ENCODE measurements at places on chromosomes 1 and 21. TPM values are rescaled to one million over a fixed set of nuclear protein-coding genes. Genes with fewer than 3 reads are reported as not detected.

RHBDL2 gene
- 1.2 TPM for total RNA-seq

LPAR3 gene
- total RNA-seq, result 0.87 TPM

SMG5 gene
- 47.7 TPM for total RNA-seq

SELP gene
- 1.7 TPM for total RNA-seq

TSTD1 gene
- total RNA-seq, result not detected

ZFP69B gene
- 13.3 TPM for total RNA-seq

SHCBP1L gene
- total RNA-seq, result not detected

CD52 gene
- not detected for total RNA-seq

GUCA2A gene
- total RNA-seq, result not detected

IARS2 gene
- 78.4 TPM for total RNA-seq

DNA sequence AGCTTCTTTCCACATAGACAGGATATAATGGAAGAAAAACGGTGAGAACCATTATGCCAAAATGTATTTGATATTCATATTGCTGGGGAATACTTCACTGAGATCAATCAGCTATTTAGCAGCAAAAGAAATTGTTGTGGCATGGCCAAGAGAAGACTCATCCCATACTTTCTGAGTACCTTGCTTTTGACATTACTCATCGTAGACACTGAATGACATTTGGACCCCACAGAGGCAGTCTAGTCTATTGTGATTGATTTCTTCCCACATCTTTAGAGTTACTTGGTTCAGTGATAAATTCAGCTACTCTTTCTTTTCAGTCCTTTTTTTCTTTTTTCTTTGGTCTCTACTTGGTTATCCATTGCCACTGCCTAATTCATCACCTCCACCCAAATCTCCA is 22.1 kb downstream of the ATP1B1 start:
- ATAC-seq, result no peak

DNA sequence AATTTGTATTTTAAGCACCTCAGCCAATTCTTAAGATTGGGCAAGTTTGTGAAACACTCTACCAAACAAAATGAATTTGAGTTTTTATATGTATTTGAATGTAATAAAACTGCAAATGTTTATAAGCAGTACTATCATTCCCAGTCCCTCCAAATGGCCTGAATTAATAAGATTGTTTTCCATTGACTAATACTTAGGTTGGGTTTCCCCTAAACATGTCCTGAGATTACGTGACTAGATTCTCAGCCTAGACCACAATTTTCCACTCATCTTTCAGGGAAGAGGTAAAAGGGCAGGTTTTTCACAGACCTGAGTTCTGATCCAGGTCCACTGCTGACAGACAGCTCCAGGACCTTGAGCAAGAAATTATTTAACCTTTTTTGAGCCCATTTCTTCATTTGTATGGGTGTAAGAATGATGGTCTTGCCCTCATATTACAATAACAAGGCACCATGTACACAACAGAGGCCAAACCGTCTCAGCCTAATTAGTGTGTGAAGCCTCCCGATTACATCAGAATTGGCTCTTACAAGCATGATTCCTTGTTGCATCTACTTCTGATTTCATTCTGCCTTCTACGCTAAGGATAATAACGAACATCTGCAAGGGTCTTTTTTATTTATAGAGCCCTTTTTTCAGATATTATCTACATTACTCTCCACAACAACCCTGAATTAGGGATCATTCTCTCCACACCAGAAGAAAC is 51.2 kb downstream of the BEND5 start:
- no peak for ATAC-seq

DNA sequence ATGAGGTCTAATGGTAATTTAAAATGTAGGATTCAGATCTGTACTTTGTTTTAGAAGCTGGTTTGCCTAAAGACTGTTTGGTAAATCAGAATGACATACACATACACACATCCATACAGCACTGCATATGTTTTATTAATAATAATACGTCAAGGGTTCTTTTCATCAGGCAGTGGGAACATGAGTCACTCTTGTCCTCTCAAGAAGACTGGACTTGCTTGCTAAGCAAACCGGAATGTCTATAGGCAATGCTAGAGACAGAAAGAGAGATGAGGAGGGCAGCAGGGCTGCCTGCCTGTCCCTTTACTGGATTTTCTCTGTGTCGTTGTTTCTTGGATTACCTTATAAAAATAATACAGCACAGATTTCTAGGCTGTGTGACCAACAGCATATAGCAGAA is 119.1 kb upstream of the GALNT2 start:
- peak; percentile 65 for ATAC-seq

DNA sequence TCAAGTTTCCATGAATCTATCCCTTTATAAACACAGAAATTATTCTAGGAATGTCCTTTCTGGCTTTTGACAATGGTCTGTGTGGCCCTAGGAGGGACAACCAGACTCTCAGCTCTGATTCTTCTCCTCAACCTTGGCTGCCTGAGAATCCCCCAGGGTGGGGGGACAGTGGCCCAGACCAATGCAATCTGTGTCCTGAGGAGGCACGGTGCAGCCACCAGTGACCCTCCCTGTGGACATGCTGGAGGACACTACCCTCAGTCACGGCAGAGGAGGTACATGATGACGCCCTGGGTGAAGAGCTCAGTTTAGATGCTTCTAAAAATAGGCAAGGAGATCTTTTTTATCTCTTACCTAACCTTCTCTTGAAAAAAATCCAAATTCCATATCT is 91.7 kb downstream of the PGBD5 start:
- ATAC-seq, result no peak

- no peak for ATAC-seq
Measured at GRCh38 chr1:184223216-184223615, 163.6 kb upstream of the C1orf21 start.

DNA sequence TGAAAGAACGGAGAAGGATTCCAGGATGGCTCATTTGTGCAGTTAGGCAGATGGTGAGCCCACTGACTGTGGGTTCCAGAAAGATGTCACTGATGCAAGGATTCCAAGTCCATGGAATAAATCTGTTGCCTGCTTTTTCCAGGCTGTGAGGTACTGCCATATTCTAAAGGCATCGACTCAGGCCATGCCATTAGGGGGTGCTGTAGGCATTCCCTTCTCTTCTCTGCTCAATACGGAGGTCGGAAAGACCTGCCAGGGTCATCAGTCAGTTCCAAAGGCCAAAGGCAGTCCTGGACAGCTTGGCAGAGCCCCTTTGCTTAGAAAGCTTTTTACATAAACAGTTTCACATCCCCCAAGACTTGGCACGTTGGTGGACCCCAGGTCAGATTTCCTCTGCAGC is 31.7 kb upstream of the TMEM125 start:
- peak; percentile 88 for ATAC-seq

DNA sequence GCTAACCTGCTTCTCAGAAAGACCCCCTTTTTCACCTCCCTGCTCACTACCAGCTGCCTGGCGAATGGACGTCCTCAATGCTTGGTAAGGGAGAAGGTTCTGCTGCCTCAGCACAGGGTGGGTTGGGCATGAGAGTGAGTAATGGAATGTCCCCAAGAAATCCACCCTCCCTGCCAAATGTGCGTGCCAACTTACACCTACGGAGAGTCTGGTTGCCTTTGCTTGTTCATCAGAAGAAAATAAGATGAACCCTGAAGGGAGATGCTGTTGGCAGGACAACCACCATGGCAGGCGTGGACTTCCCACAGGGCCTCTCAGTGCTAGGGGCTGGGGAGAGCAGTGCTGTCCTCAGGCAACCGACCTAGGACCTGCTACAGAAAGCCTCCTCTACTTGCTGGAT is 106.0 kb downstream of the XCL2 start:
- ATAC-seq, result no peak

DNA sequence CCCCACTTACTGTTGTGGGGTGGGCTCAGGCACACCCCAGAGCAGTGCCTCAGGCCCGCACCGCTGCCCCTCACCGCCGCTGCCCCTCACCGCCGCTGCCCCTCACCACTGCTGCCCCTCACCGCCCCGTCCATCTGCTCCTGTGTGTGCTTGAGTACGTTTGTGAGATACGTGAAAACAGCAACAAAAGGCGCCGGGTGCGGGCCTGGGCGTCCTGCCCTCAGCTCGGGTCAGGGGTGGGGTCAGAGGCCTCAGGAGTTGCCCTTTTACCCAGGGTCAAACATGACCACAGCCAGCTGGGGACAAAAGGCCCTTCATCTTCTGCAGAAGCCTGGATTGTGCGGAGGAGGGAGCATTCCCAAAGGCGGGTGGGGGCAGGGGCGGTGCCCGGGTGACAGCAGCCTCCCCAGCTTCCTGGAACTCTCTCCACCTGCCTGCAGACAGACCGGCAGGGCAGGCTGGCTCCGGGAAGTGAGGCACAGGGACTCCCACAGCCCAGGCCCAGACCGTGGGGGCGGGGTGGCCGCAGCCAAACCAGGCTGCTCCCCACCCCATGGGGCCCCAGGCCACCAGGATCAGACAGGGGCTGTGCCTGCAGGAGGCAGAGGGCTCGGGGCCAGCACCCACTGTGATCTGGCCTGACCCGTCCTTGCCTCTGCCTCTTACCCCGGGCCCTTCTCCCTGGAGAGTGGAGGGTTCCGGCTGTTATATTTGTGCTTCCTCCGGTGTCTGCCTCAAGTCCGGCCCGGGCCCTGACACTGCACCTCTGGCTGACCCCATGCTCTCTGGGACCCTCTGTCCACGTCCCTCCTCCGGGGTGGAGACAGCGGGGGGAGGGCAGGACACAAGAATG is 2.3 kb upstream of the VWA1 start:
- peak; percentile 22 for ATAC-seq

DNA sequence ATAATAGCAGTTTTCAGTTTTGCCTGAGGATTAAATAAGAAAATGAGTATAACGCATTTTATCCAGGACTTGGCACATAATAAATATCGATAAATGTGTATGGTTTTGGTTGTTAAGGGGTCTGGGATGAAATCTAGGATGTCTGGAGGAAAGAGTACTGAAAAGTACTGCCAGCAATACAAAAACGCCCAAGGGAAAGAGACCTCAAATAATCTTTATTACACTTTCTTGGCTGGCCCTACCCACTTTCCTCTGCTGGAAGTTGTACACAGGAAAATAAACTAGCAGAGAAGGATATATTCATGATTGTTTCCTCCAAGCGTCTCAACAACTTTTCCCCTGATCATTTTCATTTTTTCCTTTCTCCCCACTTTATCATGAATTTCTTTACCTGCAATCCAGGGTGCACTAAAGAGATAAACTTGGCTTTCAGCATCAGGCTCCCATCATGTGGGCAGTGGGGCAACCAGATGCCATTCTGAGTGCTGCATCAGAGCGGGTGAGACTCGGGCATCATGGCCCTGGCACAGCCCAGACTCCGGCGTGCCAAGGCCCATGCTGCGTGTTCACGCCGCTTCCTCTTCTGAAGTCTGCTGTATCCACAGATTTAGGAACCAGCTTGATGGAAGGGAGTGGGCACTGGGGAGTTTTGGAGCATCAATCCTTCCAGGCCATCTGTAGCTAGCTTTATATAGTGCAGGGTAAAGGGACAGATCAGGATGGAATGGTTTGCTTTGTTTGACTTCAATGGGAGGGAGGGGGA is 35.8 kb upstream of the PLXNA2 start:
- ATAC-seq, result no peak

DNA sequence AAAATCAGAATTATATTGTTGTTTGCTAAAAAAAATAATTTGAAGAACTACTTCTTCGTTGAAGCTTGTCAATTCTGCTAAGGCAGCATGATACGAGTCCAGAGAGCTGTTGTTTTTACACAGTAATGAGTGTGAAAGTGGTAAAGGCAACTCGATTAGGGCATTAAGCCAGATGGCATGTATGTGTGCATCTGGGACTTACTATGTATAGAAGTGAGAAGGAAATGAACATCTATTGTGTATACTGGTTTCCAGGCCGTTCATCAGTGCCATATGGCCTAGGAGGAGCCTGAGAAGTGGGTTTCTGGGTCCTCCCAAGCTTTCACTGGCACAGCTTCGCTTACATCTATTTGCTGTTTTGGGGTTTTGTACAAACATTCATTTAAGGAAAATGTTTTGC is 5.7 kb downstream of the CTPS1 start:
- no peak for ATAC-seq

- ATAC-seq, result no peak
Measured at GRCh38 chr1:91120936-91121335, 99.1 kb upstream of the ZNF644 start.

GRCh38 chr1:230105245-230105753 is 38.3 kb downstream of the GALNT2 start:
- ATAC-seq, result no peak

DNA sequence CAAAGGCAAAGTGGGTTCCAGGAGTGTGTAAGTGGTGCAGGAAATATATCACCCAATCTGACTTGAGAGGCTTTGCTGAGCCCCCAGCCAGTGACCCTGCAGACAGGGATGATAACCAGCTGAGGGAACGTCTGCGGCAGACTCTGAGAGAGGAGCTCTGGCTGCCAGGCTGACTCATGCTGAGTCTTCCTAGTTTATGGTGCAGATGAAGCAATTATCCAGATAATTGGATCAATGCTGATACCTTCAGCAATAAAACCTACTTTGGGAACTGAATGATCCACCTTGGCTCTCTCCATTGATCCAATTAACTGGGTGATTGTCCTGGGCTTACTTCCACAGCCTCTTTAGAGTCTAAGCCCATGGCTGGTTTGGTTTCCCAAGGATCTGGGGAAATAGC is 7.3 kb downstream of the C8B start:
- ATAC-seq, result peak; percentile 89
